Stimulated activated CD4-positive, alpha-beta T cell treated with anti-CD3 and anti-CD28 coated beads, TNF-alpha, amount 100 ng/mL, for 24 hours (primary cell): ENCODE measurements at places on chromosomes 7 and 10.

GRCh38 chr7:155371884-155372781, 74.5 kb downstream of the INSIG1 start:
- DNase-seq = no peak

- DNase-seq = no peak
Observed at GRCh38 chr10:132020456-132020855, 38.7 kb upstream of the BNIP3 start.

DNA sequence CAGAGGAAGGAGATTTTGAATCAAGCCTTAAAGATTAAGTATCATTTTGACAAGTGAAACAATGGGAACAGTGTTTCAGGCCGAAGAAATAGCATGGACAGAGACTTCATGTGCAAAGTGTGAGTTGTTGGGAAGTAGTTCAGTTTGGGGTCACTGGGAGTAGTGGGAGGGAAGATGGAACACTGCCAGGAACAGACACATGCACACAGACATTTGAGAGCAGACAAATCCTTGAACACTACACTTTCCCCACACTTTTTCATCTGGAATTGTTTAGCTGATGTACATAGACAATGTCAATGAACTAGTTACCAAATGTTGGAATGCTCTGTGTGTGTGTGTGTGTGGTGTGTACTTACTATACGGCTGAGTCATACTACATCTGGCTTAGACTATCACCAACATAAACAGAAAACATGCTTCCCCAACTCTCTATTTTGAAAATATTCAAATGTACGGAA, 52.4 kb upstream of the LRRC17 start:
- no peak for DNase-seq

GRCh38 chr10:116905845-116906210, 56.5 kb downstream of the ENO4 start:
- no peak for DNase-seq

- DNase-seq = no peak
Observed at GRCh38 chr10:35384265-35384868, 48.1 kb downstream of the CCNY start.

DNA sequence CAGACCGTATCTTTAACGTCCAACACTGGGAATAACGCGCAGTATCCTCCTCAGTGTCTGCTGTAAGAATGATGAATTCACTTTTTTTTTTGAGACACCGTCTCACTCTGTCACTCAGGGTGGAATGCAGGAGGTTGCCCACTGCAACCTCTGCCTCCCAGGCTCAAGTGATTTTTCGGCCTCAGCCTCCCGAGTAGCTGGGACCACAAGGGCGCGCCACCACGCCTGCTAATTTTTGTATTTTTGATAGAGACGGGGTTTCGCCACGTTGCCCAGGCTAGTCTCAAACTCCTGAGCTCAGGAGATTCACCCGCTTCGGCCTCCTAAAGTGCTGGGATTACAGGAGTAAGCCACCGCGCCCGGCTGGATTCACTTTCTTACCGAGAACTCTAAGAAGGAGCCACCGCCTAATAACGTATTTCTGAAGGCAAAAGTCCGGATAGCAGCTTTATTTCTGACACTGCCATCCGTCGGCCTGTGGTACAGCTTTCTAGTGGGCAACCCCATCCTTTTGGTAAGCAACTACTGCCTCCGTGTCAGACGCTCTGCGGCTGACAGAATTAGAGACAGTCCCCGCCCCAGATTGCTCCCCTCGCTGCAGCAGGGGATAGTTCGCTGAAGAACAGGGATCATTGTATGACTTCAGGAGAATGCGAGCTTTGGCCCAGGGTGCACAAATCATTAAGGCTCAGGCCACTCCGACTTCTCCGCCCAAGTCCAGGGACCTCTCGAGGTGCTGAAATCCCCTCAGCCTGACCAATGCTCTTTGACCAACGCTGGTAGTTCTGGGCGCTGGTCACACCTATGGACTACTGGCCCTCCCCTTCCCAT, 662 bp downstream of the POLR3A start:
- DNase-seq = no peak

DNA sequence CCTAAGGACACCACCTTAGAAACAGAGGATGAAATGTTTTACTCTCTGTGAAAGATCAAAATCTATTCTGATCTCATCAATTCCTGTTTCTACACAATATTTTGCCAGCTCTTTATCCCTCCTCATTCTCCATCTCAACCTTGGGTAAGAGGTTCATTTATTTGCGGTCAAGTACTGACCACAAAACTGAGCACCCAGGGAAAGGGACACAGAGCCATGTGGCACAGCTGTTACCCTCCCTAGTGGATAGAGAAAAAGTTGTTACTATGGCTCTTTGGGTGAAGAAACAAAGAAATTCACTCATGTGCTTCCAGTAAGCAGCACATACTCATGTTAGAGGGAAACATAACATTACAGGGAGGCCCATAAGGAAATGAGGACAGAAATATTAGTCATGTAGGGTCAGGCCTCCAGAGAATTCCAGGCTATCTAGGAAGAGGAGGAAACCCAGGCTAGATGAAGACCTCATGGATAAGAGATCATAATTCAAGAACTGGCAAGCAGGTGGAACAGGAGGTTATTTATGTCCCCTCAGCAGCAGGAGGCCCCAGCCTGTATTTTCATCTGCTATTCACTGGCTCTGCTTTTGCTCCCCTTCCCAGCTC, 114.5 kb downstream of the ATE1 start:
- no peak for DNase-seq

GRCh38 chr10:81116990-81117389, 579.3 kb downstream of the SH2D4B start:
- DNase-seq = no peak

DNA sequence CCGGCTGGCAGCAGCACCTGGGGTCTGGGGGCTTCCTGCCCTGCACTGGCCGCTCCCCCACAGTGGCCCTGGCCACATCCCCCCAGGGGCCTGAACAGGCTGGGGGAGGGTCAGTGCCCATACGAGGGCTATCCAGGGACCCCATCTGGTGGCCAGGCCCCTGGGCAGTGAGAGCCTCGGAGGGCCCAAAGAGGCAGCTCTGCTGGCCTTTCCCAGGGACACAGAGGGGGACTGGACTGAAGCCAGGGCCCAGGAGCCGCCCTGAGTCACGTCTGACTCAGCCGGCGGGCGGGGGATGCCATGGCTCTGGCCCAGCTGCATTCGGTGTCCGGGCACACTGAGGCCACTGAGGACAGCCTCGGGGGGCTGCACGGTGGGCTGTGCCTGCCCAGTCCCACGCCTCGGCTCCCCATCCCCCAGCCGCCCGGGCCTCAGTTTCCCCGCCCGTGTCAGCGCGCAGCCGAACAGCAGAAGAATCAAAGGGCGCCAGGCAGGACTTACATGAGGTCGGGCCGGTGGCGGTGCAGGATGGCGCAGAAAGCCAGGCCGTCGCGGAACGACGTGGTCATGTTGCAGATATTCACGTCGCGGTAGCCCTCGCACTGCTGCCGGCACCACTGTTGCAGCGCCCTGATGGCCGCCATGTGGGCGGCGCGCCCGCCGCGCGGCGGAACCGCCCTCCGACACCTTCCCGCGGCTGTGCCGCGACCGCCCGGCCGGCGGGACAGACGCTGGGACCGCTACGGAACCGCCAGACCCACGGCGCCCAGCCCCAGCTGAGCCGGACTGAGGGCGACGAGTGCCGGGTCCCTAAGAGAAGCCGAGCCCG, at the start of gene MICALL2:
Gene MICALL2, minus strand, starts transcription at position 788 of the 829 bp plus-strand sequence. Its CDS starts 144 bp downstream, at position 644.
- no peak for DNase-seq

- no peak for DNase-seq
Observed at GRCh38 chr10:50286517-50286916, 35.2 kb upstream of the ASAH2 start.

DNA sequence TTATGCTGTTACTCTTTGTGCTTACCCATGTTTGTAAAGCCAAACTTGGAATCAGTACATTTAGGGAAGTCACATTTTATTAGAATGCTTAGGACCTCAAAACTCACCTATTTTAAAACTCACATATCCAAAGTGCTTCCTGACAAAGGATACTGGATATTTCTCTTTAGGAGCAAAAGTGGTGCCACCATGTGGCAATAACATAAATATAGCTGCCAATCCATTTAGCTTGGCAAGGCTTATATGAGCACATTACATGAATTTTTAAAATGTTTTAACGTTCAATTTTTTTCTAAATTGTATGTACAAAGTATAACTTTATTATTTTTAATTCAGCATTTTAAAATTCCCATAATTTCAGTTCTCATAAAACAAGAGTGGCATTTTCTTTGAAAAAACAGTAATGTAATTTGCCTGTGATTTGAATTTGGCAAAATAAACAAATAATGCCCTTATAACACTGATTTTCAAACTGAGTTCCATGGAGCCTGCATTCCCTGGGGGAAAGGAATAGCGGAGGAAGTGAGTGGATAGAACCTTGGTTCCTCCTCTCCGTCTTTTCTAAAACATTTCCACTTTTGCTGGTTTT, 75.4 kb downstream of the HDAC9 start:
- DNase-seq = no peak

DNA sequence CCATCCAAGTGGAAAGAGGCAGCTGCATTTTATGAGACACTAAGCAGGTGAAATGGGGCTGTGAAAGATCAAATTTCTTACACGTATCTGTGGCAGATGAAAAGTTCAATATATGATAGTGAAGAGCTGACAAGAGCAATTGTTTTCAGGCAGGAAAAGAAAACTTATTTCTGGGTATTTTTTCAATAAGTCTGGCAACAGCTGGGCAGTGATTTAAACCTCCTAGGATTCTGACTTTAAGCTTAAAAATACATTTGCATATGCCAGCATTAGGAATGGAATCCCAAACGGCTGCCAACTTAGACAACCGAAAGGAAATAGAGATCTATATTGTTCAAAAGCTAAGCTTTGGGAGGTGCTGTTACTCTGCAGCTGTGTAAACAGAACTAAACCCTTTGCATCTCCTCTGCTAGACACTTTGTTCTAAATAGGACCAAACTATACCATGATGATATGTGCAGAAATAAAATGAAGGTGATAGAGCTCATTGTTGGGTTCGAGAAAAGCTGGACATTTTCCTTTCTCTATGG, 26.1 kb downstream of the DYNC1I1 start:
- DNase-seq = no peak

DNA sequence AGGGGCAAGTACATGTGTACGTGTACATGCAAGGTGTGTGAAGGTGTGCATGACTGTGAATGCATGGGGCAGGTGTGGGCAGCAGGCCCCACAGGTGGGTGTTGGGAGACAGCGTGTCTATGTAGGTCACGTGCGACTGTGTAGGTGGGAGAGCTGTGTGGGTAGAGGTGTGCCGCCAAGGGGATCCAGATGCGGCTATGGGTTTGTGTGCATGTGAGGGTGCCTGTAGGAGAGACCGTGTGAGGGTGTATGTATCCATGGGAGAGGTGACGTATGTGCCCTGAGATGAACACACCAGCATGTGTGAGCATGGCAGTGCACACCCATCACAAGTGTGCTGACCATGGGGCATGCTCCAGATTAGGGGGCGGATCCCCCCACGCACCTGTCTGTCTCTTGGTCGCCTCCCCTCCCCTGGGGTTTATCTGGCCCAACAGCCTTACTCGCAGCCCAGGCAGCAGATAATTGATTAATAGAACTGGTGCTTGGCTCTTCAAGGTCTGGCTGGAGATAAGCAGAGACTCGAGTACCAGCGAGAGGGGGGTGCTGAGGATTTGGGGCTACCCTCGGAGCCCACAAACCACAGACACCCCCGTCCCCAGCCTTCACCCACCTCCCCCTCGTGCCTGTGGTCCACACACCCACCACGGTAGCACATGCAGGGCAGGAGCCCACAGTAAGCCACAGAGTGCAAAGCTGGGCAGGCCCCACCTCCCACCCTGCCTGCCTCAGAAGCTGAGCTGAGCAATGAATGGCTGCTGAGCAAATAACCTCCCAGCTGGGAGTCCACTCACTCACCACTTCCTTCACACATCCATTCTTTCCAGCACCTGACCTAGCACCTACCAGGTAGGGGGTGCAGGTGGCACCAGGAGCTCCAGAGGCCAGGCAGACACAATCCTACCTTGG, 41.4 kb upstream of the ZMIZ1 start:
- DNase-seq = no peak

DNA sequence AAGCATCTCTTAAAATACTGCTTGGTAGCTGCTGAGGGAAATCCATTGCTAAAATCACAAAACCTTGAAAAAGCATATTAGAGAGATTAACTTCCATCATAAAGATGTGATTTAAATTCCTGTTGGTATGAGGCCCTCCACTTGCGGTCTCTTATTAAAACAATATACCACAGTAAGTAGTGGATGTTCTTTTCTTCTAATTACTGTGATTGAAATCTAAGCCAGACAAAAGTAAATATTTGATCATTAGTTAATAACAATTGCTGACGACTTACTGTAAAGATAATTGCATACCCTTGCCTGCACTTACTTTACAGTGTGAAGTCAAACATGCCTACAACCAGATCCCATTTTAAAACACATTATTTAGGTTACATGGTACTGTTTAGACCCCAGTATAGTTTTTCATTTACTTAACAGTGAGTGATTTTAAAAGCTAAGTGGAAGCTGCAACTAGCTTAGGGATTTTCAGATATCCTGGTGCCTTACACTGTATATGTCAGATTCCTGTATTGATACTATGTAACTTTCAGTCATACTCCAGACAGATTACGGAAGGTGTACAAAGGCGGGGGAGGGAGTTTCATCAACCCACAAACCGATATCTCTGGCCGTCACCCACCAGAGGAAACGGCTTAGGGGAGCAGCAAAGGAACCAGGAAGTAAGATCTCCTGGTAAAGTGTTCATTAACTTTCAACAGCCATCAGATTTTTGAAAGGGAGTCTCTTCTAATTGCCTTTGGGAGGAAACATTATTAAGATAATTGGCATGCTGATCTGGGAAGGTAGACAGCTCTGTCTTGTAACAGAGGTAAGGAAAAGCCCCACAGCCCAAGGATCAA, 986 bp downstream of the NRP1 start:
- no peak for DNase-seq

DNA sequence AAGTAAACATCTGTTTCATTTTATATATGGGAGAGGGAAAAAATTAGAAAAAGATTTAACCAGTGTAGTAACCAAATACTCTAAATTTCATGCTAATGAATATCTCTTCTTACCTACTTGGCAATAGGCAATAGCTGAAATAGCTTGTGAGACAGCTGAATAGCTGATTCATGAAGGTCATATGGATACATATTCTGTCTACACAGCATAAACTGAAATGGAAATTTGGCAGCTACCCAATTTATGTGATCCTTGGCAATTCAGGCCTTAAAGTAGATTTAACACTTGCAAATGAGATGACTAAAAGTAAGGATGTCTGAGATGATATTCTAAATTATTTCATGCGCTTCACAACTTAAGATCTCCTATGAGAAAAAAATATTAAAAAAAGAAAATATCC, 261.2 kb upstream of the SEMA3A start:
- no peak for DNase-seq

GRCh38 chr10:52627279-52627678, 145.3 kb downstream of the MBL2 start:
- DNase-seq = no peak

DNA sequence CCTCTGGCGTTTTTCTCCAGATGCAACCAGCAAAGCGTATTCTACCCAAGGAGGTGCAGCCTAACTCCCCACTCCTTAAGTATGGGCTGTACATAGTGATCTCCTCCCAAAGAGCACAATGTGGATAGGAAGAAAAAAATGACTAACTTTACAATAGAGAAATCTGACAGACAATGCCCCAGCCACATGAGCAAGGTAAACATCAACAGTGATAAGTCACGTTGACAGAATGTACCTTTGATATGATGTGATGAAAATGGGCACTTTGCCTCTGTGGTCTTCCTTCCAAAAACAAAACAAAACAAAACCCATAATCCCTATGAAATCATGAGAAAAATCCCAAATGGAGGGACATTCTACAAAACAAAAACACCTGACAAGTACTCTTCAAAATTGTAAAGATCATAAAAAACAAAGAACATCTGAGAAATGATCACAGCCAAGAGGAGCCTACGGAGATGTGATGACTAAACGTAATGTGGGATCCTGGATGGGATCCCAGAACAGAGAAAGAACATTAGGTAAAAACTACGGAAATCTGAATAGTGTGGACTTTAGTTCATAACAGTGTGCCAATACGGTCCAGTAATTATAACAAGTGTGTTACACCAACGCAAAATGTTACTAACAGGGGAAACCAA, 50.6 kb downstream of the ABLIM1 start:
- no peak for DNase-seq
